ENCODE measurements at places on chromosomes 13 and 19.

DNA sequence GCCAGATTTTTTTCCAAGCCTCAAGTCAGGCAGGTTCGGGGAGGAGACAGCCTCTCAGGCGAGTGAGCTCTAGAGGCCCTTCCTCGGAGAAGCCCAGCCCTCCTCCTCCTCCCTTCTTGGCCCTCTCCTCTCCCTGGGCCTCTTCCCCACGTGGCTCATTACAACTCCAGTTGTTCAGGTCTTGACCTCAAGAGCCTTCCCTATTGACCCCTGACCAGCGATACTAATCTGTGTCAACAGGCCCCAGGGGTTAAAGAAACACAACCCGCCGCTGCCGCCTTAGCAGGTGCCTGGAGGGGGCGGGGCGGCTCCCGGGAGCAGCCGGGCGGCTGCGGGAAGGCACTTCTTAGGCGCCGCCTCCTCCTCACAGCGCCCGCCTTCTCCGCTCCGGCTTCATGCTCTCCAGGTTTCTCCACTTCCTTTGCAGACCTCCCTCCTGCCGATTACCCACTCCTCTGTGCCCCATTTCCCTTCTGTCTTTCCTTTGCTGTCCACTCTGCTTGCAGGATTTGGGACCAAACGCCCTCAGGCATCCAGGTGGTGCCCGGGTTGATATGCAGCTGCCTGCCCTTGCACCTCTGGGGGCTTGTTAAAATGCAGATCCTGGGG lies 51.0 kb downstream of the LYL1 start:
- no peak for DNase-seq

DNA sequence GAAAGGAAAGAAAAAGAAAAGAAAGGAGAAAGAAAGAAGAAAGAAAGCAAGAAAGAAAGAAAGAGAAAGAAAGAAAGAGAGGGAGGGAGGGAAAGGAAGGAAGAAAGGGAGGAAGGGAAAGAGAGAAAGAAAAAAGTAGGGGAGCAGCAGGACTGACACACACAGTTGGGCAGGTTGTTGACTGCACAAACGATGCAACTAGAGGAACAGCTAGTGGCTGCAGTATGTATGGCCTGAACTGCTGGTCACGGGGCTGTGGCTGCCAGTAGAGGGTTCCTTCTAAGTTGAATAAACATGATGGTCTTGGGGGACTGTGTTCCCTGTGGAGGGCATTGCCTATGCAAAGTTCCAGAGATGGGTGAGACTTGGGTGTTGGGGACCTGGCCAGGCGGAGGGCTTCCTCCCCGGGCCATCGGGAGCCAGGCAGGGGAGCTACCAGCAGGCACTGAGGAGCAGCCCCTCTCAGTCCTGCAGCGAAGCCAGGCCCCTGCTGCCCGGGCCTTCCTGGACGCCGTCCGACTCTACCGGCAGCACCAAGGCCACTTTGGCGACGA lies 16.7 kb upstream of the COLGALT1 start:
- no peak for DNase-seq

GRCh38 chr13:72462726-72463125 lies 264.7 kb downstream of the MZT1 start:
- DNase-seq = no peak

DNA sequence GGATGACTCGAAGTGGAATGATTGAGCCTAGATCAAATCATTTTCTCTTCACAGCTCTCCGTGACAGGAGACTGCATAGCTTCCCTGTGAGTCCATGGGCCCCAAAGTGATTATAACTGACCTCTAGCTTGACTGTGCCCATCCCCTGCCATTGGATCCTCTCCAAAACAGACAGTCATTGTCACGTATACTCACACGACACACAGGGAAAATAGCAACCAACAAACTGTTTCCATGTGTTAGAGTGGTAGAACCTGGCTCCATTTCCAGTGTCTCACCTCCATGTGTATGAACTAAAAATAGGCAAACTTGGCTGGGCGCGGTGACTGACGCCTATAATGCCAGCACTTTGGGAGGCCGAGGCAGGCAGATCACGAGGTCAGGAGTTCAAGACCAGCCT lies 48.8 kb upstream of the NPAS1 start:
- DNase-seq = peak; percentile 77

GRCh38 chr13:20258208-20258962 lies 26.3 kb upstream of the GJB6 start:
- no peak for DNase-seq
